Left cardiac atrium (tissue), 4 donors: ENCODE measurements at places on chromosomes 3 and 15. TPM values are rescaled to one million over a fixed set of nuclear protein-coding genes. Genes with fewer than 3 reads are reported as not detected.

The C3orf22 gene
- total RNA-seq = not detected

The CDC25A gene
- 0.94 TPM for total RNA-seq

- no peak for DNase-seq
These were observed 234.7 kb downstream of the NFKBIZ start for GRCh38 chr3:102084006-102084405.

DNA sequence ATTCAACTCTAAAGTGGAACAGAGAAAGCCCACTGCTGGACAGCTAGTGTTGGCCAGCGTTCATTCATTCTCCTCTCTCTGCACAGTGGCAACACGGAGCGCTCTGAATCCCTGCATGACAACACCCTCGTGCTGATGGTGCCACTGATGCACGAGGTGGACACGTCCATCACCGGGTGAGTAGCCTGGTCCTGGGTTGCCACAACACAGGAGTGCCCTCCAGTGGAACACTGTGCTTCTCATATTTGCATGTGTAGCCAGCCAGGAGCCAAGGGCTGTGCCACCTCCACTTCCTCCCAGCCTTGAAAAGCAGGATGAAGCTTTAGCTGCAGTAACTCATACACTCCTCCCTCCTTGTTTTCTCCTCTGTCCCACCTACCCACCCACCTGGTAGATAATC lies 120.0 kb upstream of the CTDSPL start:
- peak; percentile 68 for DNase-seq

DNA sequence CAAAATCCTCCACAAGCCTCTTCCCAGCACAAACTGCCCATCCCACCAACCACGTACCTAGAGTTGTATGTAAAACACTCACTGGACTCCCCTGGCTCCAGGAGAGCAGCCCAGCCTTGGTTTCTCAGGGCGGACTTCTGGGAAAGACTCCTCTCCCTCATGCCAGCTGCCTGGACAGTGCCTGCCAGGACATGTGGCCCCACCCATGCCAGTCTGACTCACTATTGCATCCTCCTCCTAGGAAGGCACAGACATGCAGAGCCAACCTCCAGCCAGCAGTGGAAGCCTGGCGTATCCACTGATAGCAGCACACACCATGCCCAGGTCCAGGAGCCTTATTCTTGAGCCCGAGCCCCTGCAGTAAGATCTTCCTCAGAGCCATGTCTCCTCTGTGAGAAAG lies 8.6 kb downstream of the PKM start:
- peak; percentile 78 for DNase-seq

GRCh38 chr3:134485075-134485717 lies 589 bp downstream of the ANAPC13 start:
- peak; percentile 94 for DNase-seq

DNA sequence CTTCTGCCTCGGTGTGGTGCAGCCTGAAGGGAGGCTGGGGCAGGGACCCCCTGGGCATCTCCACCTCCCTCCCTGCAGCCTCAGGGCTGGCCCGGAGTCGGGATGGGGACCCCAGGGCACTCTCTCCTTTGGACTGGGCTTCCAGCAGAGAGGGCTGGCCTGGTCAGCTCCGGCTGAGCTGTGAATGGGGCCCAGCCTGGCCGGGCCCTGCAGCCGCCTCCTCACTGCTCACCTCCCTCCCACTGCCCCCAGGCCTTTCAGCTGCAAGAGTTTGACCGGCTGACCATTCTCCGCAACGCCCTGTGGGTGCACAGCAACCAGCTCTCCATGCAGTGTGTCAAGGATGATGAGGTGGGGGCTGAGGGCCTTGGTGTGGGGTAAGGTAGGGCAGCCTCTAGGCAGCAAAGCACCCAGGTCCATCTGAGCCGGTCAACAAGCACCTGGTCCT lies 36.0 kb downstream of the PSTPIP1 start:
- DNase-seq = peak; percentile 15

DNA sequence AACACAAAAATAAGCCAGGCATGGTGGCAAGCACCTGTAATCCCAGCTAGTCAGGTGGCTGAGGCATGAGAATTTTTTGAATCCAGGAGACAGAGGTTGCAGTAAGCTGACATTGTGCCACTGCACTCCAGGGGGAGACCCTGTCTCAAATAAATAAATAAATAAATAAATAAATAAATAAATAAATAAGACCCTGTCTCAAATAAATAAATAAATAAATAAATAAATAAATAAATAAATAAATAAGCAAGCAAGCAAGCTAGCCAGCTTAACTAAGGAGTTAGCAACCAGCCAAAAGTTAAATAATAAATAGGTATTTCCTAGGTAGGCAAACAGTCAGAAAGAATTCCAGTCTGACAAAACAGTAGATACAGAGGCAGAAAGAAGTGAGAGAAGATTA lies 123.9 kb downstream of the GALK2 start:
- no peak for DNase-seq
